CD4-positive, alpha-beta T cell treated with Interleukin-17A for 4 hours (primary cell): ENCODE measurements at places on chromosomes 11 and 22.

DNA sequence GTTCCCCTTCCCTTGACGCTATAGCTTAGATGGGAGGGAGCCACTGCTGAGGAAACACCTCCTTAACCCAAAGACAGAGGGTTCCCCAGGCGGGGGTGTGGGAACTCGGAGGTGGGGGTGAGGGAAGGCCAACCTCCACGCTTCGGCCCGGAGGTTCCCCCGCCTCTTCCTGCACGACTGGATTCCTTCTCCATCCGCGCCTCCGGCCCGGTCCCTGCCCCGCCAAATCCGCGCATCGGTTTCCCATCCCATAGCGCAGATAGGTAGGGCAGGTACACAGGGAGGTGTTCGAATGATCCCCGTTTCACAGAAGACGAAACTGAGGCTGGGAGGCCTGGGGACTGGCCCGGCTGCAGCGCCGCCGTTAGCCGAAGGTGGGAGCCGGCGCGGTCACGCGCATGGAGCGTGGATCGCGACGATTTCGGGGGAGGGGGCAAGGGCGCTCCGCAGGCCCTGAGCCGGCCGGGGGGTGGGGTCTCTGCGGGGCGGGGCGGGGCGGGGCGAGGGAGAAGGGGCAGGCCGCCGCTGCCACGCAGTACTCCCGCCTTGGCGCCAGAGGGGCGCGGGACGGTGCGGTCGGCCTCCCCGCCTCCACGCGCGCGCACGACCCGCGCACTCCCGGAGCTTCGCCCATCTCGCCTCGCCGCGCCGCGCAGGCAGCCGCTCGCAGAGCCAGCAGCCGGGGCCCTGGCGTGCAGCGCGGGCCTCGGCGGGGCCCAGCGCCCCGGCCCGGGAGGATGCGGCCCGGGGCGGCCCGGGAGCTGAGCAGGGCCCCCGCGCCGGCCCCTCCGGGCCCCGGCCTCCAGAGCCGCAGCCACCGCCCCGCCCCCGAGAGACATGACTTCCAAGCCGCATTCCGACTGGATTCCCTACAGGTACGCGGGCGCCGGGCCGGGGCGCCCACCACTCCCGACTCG, at the start of gene TUB:
TUB (plus strand) TSS at position 538 of the 917 bp plus-strand sequence; CDS start at position 838, 300 bp downstream.
- DNase-seq, result no peak

- DNase-seq, result no peak
Observed at GRCh38 chr22:35632935-35633334, 15.3 kb upstream of the APOL6 start.

- DNase-seq, result no peak
Observed at GRCh38 chr11:100190395-100190794, 496.7 kb upstream of the ARHGAP42 start.

DNA sequence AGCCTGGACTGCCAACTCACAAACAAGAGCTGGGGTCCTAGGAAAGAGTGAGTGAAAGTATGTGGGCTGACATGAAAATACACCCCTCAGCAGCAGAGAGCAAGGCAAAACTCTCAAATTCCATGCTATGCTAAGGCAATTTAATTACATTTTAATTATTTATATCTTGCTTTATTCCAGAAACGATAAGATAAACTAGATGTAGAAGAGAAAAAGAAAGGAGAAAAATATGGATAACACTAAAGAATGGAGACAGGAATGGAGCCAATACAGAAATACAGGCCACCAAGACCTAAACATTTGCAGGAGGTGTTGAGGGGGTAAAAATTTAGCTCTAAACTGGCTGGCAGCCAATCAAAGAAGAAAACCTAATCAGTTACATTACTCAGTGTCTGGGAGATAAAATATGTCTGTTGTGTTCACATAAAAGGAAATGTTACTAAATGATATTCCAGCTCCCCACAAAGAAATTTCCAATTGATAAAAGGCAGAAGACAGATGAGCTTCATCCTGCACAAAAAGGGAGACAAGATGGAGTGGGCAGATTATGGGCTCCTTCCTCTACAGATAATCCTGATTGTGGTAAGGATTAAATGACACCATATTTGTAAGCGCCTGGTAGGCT, 223.5 kb upstream of the BLID start:
- no peak for DNase-seq

- peak; percentile 52 for DNase-seq
Observed at GRCh38 chr11:117230286-117230961, 1.4 kb downstream of the PCSK7 start.

- DNase-seq, result no peak
Observed at GRCh38 chr11:66299186-66299585, 7.5 kb downstream of the TMEM151A start.

DNA sequence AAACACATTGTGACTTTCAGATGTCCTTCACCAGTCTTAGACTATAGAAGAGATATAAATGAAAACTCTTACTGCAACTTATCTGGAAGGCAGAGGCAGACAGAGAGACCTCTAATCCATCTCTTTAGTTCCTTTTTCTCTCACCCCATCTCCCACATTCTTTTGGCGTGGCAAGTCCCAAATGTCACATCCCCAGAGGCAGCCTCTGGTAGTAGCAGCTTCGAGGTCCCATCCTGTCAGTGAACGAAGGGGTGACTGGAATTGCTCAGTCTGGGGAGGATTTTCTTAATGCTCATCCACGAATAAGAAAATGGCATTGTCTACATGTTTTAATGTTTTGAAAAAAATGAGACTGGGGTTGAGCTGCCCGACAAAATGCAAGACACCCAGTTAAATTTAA, 201.4 kb downstream of the GRIA4 start:
- DNase-seq, result no peak

DNA sequence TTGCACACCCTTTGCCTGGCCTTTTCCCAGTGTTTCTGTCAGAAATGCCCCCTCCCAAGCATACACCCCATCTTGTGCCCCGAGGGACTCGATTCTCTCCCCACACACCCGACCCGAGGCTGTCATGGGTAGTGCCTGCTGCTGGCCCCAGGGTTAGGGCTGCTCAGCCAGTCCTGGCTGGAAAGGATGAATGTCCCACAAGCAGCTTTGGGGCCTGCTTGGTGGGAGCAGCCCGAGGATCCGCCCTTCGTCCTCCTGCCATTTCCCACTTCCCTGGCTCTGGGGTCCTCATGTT, 55.0 kb upstream of the PRODH start:
- DNase-seq, result no peak

- no peak for DNase-seq
Observed at GRCh38 chr11:115677190-115677589, 173.0 kb upstream of the CADM1 start.

DNA sequence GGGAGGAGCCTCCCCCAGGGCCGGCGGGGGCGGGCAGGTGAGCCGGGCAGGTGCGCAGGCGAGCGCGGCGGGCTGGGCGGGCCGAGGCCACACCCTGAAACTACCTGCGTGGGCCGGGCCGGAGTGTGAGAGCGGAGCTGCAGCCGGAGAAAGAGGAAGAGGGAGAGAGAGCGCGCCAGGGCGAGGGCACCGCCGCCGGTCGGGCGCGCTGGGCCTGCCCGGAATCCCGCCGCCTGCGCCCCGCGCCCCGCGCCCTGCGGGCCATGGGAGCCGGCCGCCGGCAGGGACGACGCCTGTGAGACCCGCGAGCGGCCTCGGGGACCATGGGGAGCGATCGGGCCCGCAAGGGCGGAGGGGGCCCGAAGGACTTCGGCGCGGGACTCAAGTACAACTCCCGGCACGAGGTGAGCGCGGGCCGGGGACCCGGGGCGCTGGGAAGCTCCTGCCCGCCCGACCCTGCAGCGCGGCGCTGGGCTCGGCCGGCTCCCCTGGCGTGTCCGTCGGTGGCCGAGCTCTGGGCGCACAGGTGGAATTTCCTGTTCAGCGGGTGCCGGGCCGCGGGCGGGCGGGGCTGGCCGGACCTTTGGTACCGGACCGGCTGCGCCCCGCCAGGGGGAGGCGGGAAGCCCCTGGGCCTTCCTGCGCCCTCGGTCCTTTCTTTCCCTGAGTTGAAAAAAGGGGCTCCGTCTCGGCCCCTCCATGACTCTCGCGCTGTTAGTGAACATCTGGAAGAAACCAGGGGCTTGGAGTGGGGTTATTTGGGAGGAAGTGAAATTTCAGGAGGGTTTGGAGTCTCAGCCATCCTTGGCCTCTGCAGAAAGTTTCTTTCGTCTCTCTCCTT, at the start of gene ST14:
ST14 (plus strand) TSS at position 126 of the 841 bp plus-strand sequence; CDS start at position 324, 198 bp downstream.
- DNase-seq, result no peak

DNA sequence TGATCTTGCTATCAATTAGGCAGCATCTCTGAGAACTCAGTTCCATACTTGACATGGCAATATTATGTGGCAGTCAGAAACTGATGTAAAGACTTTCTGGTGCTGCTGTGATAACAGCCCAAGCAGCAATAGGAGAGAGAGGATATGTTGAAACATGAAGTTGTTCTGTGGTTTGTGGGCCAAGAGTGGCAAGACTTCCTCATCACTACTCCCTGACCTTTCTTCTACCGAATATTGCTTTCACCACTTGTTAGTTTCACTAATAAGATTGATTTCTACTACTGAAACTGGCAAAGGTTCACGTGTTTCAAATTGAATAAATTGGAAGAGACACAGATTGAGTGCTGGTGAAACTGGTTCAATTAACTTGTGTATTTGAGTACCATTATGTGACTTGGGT, 852.6 kb upstream of the RAG2 start:
- DNase-seq, result no peak

DNA sequence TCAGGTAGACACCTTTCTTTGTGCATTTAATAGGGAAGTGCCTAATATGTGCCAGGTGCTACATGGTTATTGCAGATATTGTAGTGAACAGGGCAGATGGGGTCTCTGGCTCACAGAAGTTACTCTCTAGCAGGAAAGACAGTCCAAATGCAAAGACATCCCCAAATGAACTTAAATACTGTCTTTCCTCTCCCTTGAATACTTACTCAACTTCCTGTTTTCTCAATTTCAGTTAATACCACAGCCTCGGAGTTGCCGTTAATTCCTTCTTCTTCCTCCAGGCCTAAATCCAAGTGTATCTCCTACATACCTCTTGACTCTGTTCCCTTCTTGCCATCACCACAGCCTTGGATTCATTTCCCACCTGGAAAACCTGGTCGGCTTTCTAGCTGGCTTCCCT, 134.3 kb upstream of the SESN3 start:
- no peak for DNase-seq

GRCh38 chr11:73465871-73466270, 89.7 kb downstream of the RELT start:
- DNase-seq, result no peak

DNA sequence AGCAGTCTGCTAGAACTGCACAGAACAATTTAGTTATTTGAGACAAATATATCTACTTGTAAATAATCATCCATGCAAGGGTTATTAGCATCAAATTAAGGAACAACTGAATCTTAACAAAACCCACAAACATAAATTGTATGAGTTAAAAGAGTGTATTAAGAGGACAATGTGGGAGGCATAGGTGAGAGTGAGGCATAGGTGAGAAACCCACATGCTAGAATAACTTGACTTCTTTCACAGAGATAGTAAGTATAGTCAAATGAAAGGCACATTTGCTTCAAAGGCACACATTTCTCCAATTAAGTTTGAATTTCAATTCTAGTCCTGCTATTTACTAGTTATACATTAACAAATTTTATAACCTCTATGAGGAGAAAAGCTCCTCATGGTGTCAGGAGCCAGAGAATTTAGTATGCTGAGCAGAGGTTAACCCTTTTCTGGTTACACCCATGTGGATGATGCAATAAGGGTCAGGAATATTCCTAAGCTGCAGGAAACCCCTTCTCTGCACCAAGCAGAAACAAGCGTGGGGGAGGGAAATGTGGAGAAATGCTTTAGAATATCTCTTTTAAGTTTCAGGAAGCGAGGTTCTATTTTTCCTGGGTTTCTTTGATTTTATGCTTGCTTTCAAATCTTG, 264.2 kb downstream of the GRM5 start:
- DNase-seq, result no peak

DNA sequence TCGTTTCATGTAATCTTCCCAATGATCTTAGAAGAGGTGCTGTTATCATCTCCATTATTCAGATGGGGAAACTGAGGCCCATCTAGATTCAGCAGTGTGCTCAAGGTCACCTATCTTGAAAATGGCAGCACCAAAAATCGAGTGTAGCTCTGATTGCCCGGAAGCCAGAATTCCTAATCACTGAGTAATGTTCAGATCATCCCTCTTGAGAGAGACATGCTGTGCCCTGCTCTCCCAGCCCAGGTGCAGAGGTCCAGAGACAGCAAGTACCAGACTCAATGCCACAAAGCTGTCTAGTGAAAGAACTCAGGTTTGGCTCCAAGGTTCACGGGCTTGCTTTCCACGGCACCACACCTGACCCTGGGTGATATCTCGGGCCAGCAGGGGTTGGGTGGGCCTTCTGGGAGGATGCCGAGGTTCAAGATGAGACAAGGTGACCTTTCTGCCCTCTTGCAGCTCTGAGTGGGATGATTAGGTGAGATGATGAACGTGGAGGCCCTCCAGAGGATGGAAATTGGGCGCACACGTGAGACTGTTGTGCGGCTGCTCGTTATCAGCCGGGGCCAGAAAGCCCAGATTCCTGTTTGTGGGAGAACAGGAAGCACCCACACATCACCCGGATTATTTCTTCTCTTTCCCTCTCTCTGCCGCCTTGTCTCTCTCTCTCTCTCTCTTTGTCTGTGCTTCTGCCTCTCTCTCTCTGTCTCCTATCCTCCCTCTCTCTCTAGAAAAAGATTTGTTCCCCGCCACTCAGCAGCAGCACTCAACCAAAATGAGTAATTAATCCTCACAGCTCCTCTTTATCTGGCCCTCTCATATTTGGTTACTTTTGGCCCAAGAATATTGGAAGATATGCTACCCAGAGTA, 19.0 kb upstream of the RASD2 start:
- DNase-seq, result no peak

DNA sequence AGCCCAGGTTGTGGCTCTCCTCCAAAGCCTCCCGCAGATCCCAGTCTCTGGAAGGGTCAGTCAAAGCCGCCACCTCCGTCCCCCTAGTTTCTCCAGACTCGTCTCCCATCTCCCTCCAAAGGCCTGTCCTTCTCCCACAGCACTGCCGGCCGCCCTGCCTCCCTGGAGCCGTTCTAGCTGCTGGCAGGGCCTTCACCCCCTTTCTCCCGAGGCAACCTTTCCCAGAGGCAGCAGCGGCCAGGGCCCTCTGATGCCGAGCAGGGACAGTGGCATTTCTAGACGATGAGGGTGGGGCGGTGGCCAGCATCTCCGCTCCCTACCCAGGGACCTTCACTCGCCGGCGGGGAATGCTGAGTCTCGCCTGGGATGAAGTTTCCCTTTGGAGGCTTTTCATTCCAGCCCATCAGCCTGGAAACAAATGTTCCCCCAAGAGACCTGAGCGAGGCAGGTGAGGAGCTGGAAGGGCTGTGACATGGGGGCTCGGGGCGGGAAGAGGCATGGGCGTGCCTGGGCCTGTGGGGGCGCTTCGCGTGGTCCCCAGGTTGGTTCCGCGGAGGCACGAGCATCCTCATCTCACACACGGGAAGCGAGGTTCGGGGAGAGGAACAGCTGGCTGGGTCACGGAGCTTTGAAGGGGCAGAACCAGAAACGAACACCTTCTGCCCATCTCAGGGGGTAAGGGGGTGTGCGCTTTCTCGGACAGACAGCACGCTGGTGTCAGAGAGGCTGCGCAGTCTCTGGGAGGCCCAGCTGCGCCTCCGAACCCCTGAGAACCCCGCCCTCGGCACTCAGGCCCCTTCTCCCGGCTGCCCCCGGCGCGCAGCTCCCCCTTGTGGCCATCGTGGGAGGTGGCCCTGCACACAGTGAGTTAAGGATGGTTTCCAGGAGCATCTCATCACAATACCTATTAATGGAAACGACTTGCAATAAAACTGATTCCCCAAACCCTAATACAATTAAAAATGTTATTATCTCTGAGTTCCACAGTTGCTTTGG, 18.1 kb upstream of the KLHL35 start:
- peak; percentile 51 for DNase-seq

GRCh38 chr11:17781221-17781620, 46.6 kb downstream of the KCNC1 start:
- DNase-seq, result no peak

GRCh38 chr11:12266943-12267342, 110.4 kb upstream of the PARVA start:
- no peak for DNase-seq
